Ascending aorta (tissue), 2 donors: ENCODE measurements at places on chromosomes 3 and 15.

DNA sequence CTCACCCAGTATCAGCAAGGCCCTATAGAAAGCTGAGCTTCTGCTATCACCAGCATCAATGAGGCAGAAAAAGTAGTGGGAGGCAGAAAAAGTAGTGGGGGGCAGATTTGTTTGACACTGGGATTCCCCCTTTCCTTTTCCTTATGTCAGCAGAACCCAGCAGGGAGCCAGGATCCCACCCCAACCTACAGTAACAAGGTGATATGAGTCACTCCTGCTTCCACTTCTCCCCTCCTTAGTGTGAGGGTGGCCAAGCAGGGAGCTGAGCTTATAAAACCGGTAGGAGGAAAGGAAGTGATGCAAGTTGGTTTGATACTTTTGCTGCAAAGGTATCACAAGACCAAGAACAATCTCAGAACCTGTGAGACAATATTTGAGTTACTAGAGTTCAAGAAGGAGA, 128.7 kb downstream of the SCAPER start:
- no peak overlapping the region for H3K4me3 ChIP-seq
- H3K27ac ChIP-seq = no peak overlapping the region
- no peaks in the 10 kb centered on the region for H3K4me1 ChIP-seq
- no peak for DNase-seq

DNA sequence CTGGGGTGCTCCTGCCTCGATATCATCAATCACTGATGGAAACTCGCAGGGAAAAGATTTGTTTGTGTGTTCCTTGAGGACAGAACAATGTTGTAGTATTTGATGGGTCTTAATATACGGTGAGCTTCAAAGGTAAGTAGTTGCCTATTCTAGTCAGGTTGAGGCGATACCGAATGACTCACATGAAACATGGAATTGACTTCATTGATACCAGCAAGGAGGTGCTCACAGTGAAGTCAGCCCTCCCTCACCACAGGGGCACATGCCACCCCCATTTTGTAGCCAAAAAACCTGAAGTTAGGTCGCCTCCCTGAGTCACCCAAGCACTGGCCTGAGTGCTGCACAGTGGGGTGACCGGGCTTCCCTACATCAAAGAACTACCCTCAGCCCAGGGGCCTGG, 3.7 kb upstream of the ALDH1A3 start:
- peaks cover 7% of the 10 kb centered on the region for H3K27me3 ChIP-seq
- H3K36me3 ChIP-seq = no peaks in the 10 kb centered on the region
- H3K27ac ChIP-seq = no peak overlapping the region
- no peak overlapping the region for H3K4me3 ChIP-seq
- DNase-seq = no peak

DNA sequence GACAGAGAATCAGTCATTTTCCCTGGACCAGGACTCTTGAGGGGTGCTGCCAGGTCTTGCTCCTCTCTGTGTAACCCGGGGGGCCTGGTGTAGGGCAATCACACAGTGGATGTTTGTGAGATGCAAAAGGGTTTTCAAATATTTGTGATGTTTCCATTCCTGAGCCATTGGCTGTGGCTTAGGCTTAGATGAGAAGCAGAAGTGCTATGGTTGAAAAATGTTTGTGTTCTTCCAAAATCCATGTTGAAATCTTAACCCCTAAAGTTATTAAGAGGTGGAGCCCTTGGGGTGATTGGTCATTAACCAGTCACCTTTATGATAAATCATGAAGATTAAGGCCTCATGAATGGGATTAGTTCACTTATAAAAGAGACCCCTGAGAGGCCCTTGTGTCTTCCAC, 36.5 kb downstream of the CORO2B start:
- H3K4me3 ChIP-seq = no peak overlapping the region
- H3K4me1 ChIP-seq = peaks cover 4% of the 10 kb centered on the region
- H3K36me3 ChIP-seq = no peaks in the 10 kb centered on the region
- no peaks in the 10 kb centered on the region for H3K27me3 ChIP-seq
- H3K27ac ChIP-seq = no peak overlapping the region

DNA sequence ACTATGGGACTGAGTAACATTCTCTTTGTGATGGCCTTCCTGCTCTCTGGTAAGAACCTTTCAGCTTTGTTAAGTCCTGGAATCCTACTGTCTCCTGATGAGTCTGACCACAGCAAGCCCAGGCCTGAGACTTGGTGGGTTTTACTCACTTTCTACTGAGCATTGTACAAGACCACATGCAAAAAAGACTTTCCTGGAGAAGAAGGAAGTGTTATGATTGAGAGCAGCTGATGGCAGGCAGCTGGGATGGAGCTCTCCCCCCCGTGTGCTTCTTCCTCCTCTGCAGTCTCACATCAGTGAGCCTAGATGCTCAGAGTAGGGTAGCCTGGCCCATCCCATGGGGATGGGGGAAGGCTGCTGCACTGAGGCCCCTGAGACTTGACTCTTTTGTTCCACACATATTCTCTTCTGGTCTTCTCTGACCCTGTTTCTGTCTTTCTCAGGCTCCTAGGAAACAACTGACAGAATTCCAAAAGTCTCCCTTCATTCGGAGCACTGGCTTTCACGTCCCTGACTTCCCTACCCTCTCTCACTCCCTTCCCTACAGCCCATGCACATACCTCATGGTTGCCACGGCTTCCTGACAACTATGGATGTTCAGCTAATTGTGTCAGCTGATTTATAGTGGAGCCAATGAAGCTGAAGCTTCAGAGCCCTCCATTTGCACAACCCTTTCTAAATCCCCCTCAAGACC, 36.6 kb downstream of the CD86 start:
- H3K27me3 ChIP-seq = no peaks in the 10 kb centered on the region
- DNase-seq = no peak
- no peak overlapping the region for H3K27ac ChIP-seq
- H3K36me3 ChIP-seq = no peaks in the 10 kb centered on the region
- H3K4me1 ChIP-seq = no peaks in the 10 kb centered on the region
- H3K4me3 ChIP-seq = no peak overlapping the region

DNA sequence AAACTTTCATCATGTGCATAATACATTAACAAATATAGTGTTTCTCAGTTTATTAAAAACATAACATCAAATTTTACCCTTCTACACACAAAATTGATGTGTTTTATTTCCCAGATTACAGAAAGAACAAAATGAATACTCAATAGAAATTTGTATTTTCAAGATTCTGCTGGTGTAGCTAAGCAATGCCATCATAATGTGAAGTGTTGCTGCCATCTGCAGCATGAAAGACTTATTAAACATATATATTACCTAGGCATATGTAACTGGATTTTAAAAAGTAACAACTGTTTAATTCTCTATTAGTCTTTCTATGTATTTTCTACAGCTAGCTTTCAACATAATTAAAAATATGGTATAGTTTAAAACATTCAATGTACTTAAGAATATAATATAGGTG, 27.5 kb downstream of the PLSCR5 start:
- no peak for DNase-seq
- H3K27me3 ChIP-seq = no peaks in the 10 kb centered on the region
- no peak overlapping the region for H3K27ac ChIP-seq
- no peaks in the 10 kb centered on the region for H3K36me3 ChIP-seq
- no peaks in the 10 kb centered on the region for H3K4me1 ChIP-seq

GRCh38 chr3:156024904-156025533, 95.4 kb upstream of the KCNAB1 start:
- no peaks in the 10 kb centered on the region for H3K36me3 ChIP-seq
- H3K27me3 ChIP-seq = no peaks in the 10 kb centered on the region
- peak overlapping the region; percentile 33 for H3K4me3 ChIP-seq
- no peak for DNase-seq
- H3K4me1 ChIP-seq = no peaks in the 10 kb centered on the region

DNA sequence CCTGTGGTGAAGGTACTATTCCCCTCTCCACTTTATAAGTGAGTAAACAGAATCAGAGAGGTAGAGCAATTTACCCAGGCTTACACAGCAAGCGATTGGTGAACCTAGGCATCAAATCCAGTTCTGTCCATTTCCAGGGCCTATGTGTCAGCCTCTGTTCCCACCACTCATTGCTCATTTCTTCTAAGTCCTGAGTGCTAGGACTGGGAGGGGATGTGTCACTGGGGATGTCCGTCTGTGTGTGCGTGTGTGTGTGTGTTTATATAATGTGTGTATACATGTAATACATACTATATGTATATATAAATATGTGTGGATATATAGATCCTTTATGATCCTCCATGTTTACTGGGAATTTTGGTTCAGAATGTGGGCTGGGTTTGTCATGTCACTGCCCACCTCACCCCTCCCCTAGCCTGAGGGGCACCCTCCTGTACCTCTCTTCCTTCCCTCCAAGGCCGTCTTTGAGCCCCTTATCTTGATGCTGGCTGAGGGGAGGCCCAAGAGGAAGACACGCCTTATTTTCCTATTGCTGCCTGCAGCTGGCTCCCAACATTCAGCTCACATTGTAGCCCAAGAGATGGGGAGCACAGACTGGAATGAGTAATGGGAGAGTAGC, 2.1 kb downstream of the TMEM43 start:
- DNase-seq = no peak
- H3K4me1 ChIP-seq = peaks cover 26% of the 10 kb centered on the region
- H3K27ac ChIP-seq = peak overlapping the region; percentile 98
- H3K4me3 ChIP-seq = peak overlapping the region; percentile 100

GRCh38 chr3:190401963-190402362, 14.0 kb downstream of the CLDN16 start:
- no peaks in the 10 kb centered on the region for H3K27me3 ChIP-seq
- no peak for DNase-seq
- no peak overlapping the region for H3K27ac ChIP-seq
- no peak overlapping the region for H3K4me3 ChIP-seq
- H3K4me1 ChIP-seq = no peaks in the 10 kb centered on the region

GRCh38 chr15:41494922-41495735, 1.5 kb downstream of the ITPKA start:
- DNase-seq = no peak
- H3K4me1 ChIP-seq = peaks cover 12% of the 10 kb centered on the region
- H3K4me3 ChIP-seq = peak overlapping the region; percentile 80

DNA sequence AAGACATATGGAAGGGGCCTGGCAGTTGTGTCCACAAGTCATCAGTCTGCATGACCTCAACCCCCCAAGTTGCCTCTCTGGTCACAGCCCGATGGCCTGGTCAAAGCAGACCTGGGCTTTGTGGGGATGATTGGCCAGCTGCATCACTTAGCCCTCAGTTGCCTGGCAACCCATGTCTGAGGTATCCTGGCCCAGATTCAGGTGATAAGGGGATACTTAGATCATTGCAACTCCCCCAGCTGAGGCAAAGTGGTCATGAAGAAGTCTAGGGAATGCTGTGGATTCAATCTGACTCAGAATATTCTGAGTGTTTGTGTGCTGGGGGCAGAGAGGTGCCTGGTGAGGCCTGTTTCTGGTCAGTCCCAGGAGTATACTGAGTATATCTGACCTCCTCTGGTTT, 5.0 kb downstream of the GPR156 start:
- H3K4me1 ChIP-seq = no peaks in the 10 kb centered on the region
- H3K4me3 ChIP-seq = no peak overlapping the region
- H3K27ac ChIP-seq = no peak overlapping the region
- H3K36me3 ChIP-seq = no peaks in the 10 kb centered on the region

DNA sequence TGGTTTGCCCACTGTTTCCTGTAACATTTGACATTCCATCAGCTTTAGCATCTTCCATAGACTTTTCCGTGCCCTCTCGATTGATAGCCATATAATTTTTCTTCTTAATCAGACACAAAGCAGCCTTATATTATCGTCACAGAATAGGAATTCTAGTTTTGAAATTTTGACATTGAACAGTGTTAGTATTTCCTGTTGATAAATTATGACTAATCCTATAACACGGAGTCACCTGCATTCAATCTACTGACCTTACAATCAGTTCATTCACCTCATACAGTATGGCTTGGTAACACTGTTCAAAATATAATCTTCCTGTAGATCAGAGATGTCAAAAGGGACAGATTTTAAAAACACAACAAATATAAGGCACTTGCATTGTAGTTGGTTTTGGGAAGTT, 423.7 kb downstream of the C3orf38 start:
- H3K4me1 ChIP-seq = no peaks in the 10 kb centered on the region
- no peak overlapping the region for H3K4me3 ChIP-seq
- no peak for DNase-seq
- no peaks in the 10 kb centered on the region for H3K36me3 ChIP-seq
- H3K27me3 ChIP-seq = no peaks in the 10 kb centered on the region

GRCh38 chr15:87609894-87610293, 646.6 kb downstream of the NTRK3 start:
- no peak for DNase-seq
- H3K27ac ChIP-seq = peak overlapping the region; percentile 76
- no peaks in the 10 kb centered on the region for H3K27me3 ChIP-seq
- no peak overlapping the region for H3K4me3 ChIP-seq

DNA sequence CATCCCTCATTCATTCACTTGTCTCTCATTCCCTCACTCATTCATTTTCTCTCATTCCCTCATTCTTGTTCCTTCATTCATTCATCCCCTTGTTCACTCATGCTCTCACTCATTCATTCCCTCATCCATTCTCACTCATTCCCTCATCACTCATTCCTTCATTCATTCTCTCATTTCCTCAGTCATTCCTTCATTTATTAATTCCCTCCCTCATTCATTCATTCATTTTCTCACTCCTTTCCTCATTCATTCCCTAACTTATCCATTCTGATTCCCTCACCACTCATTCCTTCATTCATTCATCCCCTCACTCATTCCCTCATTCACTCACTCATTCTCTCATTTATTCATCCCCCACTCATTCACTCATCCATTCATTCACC, 13.8 kb downstream of the ABTB1 start:
- no peak for DNase-seq
- H3K4me1 ChIP-seq = peaks cover 29% of the 10 kb centered on the region
- H3K4me3 ChIP-seq = no peak overlapping the region
- no peaks in the 10 kb centered on the region for H3K36me3 ChIP-seq
- no peaks in the 10 kb centered on the region for H3K27me3 ChIP-seq

DNA sequence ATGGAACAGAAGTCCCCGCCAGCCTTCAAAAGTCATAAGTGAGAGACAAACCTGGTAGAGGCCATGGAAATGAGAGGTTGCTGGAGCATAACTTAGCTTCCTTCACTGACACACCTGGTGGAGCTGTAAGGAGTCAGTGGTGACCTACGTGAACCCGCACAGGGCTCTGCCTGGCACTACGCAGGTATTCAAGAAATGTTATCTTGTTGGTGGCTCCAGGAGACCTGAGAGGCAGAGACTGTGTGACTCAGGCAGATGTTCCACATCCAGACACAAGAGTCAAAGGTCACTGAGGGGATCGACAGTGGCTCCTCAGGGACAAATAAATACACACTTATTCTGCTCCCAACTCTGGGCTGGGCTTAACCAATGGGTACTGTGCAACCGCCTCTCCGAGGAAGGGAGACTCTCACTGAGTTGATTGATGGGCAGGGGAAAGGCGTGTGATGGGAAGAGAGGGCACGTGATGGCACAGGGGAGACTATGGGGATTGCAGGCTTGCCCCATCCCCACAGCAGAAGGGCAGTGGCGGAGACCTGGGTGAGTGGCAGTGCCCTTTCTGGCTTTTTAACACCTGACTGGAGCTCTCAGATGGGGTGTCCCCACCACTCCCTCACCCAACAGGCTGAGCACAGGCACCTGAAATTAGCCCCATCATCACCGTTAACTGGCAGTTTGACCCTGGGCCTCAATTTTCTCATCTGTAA, 111.7 kb upstream of the SMAD3 start:
- no peak for DNase-seq
- no peaks in the 10 kb centered on the region for H3K4me1 ChIP-seq
- H3K27ac ChIP-seq = no peak overlapping the region
- no peaks in the 10 kb centered on the region for H3K36me3 ChIP-seq
- no peaks in the 10 kb centered on the region for H3K27me3 ChIP-seq

GRCh38 chr15:42602501-42602900, 27.1 kb downstream of the STARD9 start:
- no peaks in the 10 kb centered on the region for H3K36me3 ChIP-seq
- H3K4me1 ChIP-seq = peaks cover 11% of the 10 kb centered on the region
- H3K4me3 ChIP-seq = no peak overlapping the region
- no peak overlapping the region for H3K27ac ChIP-seq
